Kidney tubule cell (primary cell): ENCODE measurements at places on chromosomes 16 and 17.

DNA sequence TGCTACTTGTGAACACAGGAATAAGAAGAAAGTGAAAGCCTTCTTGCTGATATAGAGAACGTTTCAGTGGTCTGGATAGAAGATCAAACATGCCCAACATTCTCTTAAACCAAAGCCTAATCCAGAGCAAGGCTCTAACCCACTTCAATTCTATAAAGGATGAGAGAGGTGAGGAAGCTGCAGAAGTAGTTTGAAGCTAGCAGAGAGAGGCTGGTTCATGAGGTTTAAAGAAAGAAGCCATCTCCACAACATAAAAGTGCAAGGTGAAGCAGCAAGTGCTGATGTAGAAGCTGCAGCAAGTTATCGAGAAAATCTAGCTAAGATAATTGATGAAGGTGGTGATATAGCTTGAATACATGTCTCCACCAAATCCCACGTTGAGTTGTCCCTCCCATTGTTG is 383.3 kb upstream of the ASIC2 start:
- no peak for DNase-seq

DNA sequence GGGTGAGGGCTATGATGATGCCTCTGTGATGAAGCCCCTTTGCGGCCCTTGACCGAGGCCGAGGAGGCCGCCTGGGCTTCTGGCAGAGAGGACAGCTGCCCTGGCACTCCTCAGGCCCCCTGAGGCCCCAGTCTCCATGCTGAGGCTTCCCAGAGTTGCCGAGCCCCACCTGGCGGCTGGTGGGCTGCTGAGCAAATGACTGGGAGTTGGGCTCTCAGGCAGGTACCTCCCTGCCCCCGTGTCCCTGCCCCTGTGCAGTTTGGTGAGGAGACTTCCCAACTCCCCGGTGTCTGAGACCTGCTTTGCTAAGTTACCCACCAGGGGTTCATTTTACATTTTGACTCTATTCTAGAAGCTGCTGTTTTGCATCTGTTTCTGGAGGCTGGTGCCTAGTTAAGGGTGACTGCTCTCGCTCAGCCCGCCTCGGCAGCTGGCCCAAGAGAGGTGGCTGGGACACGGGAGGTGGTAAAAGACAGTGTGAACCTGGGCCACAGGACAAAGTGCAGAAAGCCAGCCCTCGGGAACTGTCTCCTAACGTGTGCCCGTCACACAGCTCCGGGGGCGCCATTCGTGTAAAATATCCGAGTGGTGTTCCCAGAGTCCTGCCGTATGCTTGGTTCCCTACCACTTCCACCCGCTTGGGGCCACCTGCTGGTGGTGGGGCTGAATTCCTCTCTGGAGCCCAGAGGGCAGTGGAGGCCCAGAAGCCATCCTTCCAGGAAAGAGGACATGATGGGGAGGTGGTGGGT is 134.5 kb downstream of the RAB11FIP4 start:
- DNase-seq = peak; percentile 38

DNA sequence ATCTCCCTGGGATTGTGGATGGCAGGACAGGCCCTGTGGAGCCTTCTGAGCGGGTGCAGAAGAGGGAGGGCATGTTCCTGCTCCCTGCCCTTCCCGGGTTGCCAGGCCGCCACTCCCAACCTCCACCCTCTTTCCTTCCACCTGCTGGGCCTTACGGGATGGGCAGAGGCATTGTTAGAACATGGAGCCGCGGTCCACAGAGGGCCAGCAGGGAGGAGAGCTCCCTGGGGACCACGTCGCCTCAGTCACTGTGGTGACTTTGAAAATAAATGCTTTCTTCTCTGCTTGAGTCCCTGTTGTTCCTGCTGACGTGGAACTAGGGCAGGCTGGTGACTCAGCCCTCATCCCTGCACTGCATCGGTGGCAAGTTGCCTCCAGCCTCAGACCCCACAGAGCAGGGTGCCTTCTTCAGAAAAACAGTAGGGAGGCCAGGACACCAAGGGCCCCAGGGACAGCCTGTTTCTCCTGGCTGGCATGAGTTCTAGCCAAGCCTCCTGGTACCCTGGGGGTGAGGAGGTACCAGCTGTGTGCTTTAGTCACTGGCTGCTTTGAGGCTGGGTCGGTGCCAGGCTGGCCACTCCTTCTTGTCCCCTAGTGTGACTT is 224.9 kb downstream of the SEC14L1 start:
- DNase-seq = peak; percentile 89

DNA sequence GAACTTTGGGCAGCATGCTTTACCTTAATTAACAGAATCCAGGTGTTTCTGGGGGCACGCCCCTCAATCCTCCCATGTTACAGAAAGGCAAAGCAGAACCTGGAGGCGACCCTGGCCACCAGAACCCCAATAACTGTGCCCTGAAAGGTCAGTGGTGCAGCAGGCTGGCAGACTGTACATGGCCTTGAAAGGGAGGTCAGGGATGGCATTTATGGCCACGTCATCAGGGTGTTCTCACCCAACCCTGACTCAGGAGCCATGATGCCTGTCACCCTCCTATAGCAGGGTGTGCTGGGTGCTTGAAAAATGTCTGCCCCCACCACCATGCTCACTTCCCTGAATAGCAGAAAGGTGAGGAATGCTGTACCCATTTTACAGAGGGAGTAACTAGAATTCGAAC is 177.7 kb downstream of the TMEM132E start:
- DNase-seq = no peak

GRCh38 chr17:16941072-16942036 is 30.6 kb downstream of the TNFRSF13B start:
- no peak for DNase-seq

GRCh38 chr16:27267037-27267677 is 1.4 kb downstream of the NSMCE1 start:
- no peak for DNase-seq

DNA sequence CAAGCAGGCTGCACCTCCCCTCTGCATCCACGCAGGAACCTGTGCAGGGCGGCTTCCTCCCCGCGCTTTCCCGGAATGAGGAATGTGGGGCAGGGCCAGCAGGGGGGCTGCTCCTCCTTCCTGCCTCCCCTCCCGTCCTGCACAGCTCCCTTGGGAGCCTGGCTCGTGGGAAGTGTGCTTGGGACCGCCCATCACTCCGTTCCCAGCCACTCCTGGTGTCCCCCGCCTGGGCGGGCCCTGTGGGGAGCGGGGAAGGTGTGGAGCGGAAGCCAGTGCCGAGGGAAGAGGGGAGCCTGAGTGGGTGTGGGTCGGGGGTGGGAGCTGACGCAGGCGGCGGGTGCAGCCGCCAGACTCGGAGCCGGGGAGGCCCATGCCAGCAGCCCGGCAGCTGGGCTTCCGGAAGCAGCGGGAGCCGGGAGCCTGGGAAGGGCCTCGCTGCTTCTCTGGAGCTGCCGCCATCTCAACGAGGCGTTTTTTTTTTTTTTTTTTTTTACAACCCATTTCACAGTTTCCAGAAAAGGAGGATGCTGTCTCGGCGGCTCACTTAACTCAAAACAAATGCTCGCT is 24.1 kb downstream of the BAHCC1 start:
- peak; percentile 89 for DNase-seq

GRCh38 chr16:84042879-84043485 is 387 bp upstream of the SLC38A8 start:
- DNase-seq = peak; percentile 13

DNA sequence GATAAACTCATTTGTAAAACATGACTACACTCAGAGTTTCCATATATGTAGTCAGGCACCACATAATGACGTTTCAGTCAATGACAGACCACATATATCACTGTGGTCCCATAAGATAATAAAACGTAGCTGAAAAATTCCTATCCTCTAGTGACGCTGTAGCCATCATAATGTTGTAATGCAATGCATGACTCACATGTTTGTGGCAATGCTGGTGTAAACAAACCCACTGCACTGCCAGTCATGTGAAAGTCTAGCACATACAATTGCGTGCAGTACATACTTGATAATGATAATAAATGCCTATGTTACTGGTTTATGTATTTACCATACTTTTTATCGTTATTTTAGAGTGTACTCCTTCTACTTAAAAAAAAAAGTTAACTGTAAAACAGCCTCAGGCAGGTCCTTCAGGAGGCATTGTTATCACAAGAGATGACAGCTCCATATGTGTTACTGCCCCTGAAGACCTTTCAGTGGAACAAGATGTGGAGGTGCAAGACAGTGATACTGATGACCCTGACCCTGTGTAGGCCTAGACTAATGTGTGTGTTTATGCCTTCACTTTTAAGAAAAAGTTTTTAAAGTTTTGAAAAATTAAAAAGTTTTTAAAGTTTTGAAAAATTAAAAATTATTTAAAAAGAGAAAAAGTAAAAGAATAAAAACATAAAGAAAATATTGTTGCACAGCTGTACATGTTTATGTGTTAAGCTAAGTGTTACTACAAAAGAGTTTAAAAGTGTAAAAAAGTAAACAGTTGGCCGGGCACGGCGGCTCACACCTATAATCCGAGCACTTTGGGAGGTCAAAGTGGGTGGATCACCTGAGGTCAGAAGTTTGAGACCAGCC is 9.0 kb downstream of the STAT5B start:
- DNase-seq = peak; percentile 4

DNA sequence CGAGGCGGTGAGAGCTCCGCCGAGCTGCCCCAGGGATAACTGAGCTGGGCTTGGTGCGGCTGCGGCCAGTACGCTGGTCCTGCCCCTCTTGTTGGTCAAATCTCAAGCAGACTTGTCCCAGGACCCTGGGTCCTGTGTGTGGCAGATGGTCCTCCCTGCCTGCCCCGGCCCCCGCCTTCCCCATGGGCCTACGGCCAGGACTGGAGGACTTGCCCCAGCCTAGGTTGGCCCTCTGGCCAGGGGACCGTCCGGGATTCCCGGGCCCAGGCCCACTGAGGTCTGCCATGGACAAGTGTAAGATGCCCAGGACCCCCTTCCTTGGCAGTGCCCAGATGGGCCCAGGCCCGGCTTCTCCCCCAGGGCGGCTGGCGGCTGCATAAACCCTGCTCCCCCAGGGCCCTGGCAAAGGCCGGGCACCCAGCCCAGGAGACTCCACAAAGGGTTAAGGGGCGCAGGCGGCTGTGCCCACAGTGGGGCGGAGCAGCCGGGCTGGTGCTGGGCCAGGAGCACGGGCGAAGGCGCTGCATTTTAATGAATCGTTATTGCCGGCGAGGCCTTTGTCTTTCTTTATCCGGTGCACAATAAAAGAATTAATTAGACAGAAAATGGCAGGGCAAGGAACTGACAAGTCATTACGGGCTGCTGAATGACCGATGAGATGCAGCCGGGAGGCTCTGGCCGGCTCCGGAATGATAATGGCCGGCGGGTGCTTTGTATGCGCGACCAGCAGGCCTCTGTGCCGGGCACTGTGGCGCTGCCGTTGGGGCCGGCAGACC is 9.1 kb downstream of the SOX8 start:
- DNase-seq = no peak
